ENCODE measurements at places on chromosomes 16 and 17. TPM values are rescaled to one million over a fixed set of nuclear protein-coding genes. Genes with fewer than 3 reads are reported as not detected.
A peak's percentile ranks its signal among the peaks of the same experiment; 100 is the strongest.

DNA sequence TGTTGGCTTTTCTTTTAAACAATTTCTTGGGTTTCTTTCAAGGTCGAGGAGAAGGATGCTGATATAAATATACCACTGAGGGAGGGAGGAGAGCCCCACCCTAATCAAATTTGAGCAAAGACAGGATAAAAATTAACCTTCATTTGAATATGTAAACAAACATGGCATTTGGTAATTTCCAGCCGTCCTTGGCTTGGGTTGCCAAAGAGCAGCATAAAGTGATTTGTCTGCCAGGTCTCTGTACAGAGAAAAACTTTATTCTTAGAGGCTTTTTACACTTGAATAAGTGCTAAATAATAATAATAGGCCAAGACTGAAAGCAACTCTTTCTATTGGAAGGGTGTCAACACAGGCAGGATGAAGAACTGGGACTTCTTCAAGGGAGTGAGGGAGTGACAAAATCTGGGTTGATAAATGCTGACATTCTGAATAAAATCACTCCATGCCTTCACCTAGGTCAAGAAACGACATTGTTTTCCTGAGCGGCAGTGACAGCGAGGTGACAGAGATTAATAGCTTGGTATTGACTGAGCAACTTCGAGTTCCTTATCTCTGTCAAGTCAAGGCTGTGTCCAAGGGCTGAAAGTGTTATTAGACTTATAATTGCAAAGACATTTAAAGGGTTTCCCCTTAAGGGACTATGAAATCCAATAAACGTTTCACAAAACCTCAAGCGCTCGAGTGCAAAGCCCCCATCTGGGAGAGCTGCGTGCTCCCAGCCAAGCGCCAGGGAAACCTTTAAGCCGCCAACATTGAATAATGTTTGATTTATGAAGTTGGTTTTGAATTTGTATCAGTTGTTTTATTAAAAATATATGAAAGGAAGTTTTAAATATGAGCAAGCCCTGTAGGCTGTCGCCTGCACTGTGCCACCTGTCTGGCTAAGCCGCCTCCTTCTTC lies 269.5 kb upstream of the N4BP1 start:
- no peak for DNase-seq

- DNase-seq = no peak
Measured at GRCh38 chr17:66584927-66585326, 250.0 kb upstream of the CACNG5 start.

- DNase-seq = no peak
Measured at GRCh38 chr17:13931800-13932460, 137.4 kb upstream of the COX10 start.

DNA sequence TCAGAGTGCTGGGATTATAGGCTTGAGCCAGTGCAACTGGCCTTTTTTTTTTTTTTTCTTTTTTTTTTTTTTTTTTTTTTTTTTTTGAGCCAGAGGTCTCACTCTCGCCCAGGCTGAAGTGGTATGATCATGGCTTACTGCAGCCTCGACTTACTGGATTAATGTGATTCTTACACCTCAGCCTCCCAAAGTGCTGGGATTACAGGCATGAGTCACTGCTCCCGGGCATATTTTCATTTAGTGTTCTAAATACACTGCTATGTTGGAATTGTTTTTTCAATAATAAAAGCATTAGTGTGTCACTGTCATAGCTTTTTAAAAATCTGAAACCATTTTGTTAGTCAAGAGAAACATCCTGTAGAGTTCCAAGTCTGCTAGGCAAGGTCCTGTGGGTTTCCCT lies 40.3 kb downstream of the NDE1 start:
- DNase-seq = no peak

GRCh38 chr17:2090210-2090641 lies 35.3 kb downstream of the HIC1 start:
- peak; percentile 49 for DNase-seq

DNA sequence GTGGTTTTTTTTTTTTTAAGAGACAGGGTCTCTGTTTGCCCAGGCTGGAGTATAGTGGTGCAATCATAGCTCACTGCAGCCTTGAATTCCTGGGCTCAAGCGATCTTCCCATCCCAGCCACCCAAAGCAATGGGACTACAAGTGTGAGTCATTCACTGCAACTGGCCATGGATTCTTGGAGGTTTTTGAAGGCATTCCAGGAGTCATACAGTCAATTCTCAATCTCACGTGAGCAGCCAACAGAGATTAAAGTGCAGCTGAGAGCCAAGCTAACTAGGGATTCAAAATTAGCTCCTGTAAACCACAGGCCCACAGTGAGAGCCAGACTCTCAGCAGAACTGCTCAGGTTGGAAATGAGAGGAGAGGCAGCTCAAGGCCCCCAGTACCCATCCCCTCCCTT lies 30.2 kb downstream of the XPO6 start:
- no peak for DNase-seq

DNA sequence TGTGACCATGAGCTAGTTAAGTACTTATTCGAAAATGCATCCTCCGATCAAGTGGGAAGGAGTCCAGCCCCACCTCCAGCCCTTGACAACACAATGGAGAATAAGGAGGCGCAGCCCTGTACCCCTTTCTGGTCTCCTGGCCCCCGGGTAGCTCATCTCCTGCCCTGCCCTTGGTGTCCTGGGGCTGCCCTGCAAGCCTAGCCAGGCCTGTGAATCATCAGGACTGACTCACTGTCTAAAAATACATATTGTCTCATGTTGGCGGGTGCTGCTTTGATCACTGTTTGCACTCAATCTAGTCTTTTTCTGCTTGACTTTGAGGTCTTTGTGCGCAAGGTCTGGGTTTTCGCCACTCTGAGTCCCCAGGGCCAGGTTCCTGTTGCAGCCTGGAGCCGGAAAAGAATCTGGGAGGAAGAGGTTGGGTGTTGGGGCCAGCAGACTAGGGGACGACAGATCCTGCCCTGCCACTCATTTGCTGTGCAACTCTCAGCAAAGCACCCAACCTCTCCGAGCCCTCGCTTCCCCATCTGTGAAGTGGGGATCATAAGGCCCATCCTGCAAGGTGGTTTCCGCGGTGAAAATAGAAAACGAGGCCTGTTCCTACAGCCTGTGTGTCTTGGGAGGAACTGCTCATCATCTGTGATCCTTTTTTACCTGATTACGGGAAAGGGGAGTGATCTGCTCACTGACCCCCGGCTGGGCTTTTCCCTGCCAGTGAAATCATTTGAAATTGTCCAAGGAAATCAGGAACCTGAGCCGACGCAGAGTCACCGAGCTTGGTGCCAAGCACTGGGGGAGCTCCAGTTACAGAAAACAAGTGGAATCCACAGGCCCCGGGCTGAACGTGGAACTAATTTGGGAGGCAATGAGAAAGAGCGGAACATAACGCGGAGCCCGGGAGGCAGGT lies 230.4 kb downstream of the PARN start:
- DNase-seq = no peak

GRCh38 chr16:81581107-81581506 lies 136.5 kb downstream of the CMIP start:
- no peak for DNase-seq

The ORMDL3 gene
- 52.1 TPM for total RNA-seq

The UNC13D gene
- total RNA-seq = 99.1 TPM

The KRTAP3-1 gene
- total RNA-seq = not detected

The DPEP1 gene
- not detected for total RNA-seq

The ACSM2A gene
- total RNA-seq = not detected

The CCL5 gene
- total RNA-seq = 2.5 TPM

The TMEM92 gene
- total RNA-seq = not detected

The TERB1 gene
- not detected for total RNA-seq

The PLEKHG4 gene
- 14.3 TPM for total RNA-seq

The ADAD2 gene
- 0.45 TPM for total RNA-seq
